ENCODE measurements at places on chromosomes 3 and 15.

DNA sequence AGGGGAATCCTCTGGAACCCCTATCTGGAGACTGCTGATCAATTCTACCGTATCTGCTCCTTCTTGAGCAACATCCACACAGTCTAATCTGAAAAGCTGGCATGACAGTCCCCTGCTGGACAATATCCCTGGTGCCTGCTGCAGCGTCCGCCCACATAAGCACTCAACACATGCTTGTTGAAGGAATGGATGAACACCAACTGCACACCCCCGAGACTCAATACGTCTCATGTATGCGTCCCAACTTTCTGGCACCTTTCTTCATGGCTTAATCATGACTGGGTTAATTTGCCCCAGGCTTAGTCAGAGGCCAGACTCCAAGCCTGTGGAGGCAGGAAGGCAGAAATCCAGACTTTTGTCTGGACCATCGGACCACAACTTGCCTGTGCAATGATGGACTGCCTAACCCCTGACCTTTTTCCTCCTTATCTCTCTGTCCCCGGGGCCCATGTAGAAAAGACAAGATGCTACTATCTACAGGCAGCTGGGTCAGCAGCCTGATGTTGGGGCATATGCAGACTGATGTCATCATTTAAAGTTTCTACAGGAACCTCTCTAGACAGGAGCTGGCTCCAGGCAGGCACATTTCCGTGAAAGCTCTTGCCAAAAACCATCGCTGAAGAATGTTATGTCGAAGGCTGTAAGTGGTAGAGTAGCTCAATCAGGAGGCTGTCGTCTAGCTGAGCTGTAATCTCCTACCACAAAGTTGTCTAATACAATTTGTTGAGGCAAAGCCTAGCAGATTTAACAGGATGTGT lies 114.1 kb upstream of the TPM1 start:
- DNase-seq = no peak

DNA sequence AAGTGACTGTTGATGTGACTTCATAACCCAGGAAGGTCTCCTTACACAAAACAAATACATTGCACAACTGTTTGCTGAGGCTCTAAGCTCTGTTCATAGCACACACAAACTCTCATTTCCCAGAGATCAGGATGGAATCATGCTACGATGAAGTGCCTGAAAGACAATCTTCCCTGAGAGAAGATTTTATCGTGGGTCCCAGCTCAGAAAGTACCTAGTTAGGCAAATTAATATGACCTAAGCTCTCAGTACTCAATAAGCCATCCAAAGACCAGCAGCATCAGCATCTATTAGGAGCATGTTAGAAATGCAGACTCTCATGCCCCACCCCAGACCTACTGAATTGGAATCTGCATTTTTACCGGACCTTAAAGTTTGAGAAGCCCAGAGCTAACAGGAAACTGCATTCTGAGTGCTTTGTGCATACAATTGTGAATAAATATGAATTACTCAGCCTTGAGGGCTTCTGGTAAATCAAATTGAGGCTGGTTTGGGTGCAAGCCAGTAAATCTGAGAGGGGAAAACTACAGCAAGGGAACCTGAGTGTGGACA lies 161.5 kb upstream of the C2CD4B start:
- no peak for DNase-seq

DNA sequence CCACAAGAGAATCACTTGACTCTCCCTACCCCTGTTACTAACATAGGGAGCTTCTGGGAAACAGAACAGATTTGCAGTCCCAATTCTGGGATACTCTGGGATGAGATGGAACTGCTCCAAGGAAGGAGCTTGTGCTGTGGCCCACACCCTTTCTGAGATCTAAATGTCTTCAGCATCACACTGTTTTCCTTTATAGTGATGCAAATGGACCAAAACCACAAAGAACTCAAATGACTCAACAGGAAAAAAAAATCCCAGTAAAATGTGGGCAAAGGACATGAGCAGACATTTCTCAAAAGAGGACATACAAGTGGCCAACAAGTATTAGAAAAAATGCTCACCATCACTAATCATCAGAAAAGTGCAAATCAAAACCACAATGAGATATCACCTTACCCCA lies 155.6 kb downstream of the NECTIN3 start:
- no peak for DNase-seq

GRCh38 chr3:140584549-140584948 lies 93.3 kb upstream of the TRIM42 start:
- DNase-seq = no peak

DNA sequence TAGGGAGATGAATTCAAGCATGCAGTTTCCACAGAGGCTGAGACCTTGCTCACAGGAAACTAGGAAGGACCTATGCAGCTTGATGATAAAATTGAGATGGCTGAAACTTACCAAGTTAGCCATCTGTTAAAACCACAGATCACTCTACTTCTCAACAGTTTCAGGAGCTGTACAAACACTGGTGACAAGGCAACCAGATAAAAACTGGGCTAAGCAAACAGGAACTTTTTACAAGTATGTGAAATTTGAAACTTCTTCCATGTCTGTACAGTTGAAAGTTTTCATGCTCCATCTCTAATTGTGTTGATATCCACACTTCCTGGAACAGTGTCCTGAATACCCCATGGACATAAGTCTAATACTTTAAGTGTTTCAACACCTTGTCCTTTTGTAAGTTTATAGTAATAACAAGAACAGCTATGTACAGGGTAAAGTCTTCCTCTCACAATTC lies 78.2 kb downstream of the FAIM start:
- peak; percentile 83 for DNase-seq

GRCh38 chr15:40244961-40245523 lies 6.2 kb downstream of the PAK6 start:
- DNase-seq = no peak

DNA sequence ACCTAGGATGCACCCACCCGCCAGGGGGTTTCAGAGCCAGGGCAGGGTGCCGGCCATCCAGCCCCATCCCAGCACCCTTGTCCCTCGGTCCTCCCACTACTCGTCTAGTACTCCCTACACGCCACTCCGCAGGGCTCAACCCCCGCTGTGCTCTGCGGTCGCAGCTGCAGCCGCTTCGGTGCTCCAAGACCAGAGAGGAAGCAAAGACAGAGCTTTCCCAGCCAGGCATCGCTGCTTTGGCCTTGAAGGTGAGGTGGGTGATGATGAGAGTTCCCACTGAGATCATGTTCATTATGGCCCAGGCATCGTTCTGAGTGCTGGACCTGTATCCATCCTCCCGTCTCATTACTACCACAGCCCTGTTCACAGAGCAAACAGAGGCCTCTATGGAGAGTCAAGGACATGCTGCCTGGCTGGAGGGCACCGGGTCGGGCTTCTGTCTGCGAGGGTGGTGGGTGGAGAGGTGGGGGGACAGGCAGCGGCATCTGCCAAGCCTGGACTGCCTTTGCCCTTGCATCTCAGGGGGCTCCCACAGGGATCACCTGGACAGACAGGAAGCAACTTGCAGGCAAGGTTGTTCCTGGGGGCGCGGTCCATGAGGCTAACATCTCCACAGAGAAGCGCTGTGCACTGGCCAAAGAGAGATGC lies 66.9 kb downstream of the KLF13 start:
- DNase-seq = no peak

DNA sequence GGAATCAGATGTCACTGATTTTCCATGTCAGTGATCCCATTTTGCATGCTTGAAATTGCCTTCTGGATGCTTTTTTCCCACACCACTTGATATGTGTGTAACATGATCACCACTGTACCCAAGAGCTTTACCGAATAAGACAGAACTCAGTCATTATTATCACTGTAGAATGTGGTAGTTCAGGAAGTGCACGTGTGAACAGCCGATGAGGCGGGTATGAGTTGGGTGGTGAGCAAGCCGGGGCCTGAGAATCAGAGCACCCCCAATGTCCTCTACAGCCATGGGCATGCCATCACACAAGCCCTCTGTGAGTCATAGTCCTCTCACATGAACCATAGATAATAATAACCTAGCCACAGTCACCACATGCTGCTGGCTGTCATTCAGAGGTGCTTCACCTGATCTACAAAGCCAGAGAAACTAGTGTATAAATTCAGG lies 470.8 kb downstream of the SOX2 start:
- DNase-seq = no peak

DNA sequence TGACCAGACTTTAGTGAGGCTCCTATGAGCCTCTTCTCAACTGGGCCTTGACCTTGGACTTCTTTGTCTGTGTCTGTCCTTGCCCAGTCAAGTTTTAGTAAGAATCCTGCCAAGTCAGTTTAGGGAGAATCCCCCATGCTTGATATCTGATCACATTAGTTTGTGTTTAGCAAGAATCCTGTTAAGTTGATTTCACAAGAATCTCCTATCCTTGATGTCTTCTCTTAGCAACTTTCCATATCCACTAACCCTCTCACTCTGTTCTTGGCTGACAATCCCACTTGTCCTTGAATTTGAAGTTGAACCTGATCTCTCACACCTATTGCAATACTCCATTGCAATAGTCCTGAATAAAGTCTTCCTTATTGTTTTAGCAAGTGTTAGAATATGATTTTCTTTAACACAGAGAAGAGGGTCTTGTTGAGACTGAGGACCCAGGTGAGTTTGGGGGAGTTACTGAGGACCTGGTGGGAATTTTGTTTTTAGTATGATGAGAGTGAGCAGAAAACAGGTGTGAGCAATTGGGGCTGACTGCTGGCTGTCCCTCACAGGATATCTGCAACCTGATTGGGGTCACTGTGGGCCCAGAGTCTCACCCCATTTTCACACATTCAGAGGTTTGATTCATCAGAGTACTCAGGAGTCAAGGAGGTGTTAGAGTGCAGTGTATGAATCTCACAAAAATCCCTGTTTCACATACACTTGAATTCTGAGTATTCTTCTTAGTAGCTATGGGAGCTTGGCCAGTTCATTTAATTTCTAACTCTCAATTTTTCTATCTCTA lies 39.9 kb upstream of the TNFAIP8L3 start:
- no peak for DNase-seq

DNA sequence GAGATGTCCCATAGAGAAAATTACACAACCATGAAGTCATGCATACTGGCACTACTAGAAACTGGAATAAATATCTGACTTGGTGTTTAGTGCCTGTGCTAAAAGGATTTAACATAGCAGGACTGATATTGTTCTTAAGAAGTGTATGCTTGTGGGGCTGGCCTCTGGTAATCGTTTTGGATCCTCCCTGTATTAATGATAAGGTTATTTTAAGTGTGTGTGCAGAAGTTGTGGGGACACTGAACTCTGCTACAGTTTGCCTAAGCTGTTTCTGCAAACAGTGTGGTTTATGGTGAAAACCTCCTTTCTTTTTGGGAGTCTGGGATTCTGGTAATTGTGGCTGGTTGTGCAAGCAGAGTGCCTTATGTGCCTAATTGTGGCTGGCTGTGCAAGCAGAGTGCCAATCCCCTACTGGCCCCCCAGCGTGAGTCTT lies 120.8 kb downstream of the CLASP2 start:
- no peak for DNase-seq

- peak; percentile 93 for DNase-seq
Measured at GRCh38 chr3:108125550-108126071, 34.8 kb upstream of the CD47 start.

- no peak for DNase-seq
Measured at GRCh38 chr15:88204584-88204983, 52.0 kb downstream of the NTRK3 start.

GRCh38 chr3:21722301-21722700 lies 28.7 kb downstream of the ZNF385D start:
- DNase-seq = no peak

DNA sequence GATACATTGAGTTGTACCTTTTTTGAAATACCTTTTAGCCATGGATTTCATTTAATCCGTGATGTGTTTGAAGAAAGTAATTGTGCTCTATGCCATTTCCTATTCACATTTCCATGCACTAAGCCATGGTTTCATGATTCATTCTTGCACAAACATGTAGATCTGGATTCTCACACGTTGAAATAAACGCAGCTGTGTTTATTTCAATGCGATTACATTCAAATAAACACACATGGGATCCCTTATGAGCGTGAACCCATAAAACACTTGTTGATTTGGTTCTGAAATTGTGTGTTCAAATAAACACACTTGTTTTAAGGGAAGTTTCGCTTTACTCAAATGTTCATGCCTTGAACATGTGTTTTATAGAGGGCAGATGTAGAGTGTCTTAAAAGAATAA lies 39.2 kb downstream of the BBX start:
- DNase-seq = no peak

GRCh38 chr3:14357463-14357862 lies 44.9 kb upstream of the SLC6A6 start:
- DNase-seq = no peak

DNA sequence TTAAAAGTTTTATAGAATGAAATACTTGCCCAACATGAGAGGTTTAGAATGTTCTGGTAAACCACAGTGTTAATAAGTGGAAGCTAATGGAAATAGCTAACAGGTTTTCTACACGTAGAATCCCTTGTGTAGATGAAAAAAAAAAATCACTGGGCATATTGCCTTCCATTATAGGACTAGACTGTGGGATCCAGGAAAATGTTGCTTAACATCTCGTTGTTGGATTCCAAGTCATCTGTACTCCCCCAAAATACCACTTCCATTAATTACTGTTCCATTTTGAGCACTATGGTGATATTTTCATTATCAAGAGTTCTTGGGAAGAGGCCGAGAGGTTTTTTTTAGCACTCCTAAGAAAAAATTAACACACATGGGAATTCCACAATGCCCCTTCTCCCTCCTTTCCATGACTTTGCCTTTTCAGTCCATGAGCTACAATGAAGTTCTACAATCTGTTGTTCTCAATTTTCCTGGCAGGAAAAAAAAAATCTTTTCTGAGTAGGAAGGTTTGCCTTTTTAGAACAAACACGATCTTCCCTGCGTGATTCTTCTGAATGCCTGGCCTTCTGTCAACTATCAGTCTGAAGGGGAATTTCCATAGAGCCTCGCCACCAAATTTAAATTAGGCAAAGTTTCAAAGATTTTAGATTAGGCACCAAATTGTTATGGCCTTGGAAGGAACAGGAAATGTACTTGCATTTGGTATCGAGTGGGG lies 74.4 kb upstream of the CTDSPL start:
- DNase-seq = no peak

DNA sequence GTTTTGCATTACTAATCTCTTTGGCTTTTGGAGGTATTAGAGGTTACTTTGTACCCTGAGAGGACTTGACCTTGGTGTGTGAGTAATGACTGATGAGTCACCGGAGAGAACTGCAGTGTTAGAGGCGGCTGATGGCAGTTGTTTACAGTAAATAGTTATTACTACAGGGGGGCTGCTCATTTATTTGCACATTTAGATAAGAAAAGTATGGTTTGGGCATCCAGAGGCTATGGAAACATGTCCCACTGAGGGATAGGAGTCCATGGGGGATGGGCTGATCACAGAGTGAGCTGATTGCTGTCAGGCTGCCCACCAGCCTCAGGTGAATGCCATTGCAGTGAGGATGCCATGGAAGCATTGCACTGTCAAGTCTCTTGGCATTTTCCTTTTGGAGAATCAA lies 17.3 kb upstream of the STAC start:
- DNase-seq = no peak

Measured in GDM1 (cell line).